Heart left ventricle (tissue), 16 donors: ENCODE measurements at places on chromosomes 12 and 14.
A peak's percentile ranks its signal among the peaks of the same experiment; 100 is the strongest.

DNA sequence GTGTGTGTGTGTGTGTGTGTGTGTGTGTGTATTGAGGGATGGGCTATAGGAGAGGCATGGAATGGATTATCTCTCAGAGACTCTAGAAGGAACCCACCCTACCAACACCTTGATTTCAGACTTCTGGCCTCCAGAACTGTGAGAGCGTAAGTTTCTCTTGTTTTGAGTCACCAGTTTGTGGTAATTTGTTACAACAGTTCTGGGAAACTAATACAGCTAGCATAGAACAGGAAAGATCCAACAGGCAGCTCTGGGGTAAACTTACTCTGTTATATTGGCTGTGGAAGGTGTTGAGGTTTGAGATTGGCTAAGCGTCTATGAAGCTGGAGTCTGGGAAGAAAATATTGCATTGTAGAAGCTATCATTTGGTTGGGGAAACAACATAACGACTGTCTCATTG, 334.3 kb downstream of the AACS start:
- DNase-seq = no peak

- no peak for DNase-seq
Observed at GRCh38 chr12:95169368-95169767, 47.9 kb downstream of the FGD6 start.

GRCh38 chr12:97941686-97942354, 479.2 kb downstream of the RMST start:
- no peak for DNase-seq

GRCh38 chr14:57749267-57749666, 116.6 kb downstream of the SLC35F4 start:
- DNase-seq = no peak

DNA sequence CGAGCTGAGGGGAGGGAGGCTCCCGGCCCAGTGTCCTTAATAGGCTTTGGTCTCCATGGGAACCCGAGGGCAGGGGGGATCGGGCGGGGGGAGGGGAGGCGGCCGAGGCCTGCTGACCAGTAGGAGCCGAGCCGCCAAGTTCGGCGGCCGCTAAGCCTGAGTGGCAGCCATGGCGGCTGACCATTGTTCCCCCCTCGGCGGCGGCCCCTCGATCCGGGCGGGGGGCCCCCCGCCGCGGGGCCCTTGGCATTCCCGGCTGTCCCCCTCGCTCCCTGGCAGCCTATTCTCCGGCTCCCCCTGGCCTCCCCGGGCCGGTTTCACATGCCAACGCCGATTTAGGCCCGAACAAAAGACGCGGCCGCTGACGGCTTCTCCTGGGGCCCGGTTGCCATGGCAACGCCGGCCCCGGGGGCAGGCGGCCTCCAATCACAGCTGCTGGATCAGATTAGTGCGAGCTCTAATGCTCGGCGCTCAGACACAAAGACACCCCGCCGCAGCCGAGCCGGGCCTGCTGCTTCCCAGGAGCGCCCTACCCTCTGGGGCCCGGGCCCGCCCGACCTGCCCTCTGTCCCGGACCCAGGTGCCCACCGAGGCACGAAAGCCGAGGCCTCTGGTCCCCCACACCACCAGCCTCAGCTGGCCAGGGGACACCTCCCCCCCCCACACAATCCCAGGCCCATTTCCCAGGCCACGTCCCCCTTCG, 7.3 kb downstream of the MSI1 start:
- DNase-seq = peak; percentile 63

DNA sequence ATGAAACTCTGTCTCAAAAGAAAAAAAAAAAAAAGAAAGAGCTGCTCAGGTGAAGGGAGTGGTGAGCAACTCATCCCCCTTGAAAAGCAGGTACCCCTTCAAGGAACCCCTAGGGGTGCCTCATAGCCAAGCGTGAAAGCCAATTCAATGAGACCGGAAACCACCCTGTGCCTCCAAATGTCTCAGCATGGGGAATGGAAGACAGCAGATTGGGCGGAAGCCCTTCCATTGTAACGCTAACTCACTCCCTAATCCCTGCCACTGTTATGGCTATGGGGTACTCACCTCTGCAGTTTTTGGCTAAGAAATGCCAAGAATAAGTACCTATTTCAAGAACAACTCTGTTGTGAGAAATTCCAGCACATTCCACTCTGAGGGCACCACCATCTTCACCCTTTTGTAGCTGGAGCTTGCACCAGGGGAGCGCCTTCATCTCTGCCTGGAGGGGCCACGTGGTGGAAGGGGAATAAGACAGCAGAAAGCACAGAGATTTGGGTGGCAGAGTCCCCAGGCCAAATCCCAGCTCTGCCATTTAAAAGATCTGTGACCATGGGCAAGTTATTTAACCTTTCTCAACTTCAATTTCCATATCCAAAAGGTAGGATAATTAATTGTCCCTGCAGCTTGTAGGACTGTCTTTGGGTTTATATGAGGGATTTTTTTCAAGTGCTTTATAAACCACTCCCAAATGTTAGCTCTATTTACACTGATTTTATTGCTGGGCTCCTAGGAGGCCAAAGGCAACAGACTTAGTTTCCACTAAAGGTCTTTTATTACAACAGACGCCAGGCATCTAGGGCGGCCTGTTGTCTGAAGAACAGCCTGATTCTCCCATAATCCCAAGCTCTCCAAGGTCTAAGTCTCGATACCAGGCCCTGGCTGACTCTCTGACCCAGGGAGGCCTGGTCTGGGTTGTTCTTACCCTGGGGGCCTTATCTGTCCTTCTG, 63.9 kb downstream of the ITPK1 start:
- DNase-seq = no peak
